ENCODE measurements at places on chromosomes 3 and 15.

DNA sequence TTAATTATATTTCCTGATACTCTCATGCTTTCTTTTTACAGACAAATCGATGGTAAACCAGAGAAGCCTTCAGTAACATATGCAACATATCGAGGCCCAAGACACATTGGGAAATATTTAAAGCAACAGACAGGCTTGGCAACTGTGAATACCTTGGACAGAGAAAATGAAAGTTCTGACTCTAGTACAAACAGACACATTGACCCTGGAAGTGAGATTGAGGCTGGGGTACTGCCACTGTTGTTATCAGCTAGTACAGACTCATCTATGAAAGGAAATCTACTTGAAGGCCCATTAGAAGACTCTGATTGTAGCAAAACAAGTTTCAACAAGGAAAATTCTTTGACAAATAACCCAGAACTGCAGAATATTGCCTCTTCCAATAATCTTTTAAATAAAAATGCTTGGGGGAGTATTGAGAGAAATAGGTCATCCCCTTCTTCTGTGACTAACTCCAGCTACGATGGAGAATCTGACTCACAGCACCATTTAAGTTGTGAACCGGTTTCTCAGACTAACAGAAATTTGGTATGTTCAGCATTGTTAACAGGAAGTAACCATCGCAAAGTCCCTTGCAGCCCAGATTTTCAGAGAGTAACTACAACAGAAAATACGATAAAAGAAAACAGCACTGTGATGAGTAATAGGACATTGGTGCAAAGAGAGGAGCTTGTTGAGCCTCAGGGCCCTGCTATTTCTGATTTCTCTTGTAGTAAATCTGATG, 50.2 kb downstream of the CRYBG3 start:
- no peak for DNase-seq

GRCh38 chr3:24088782-24089181, 143.7 kb downstream of the NR1D2 start:
- DNase-seq: no peak

GRCh38 chr3:145943952-145944351, 217.0 kb downstream of the PLOD2 start:
- no peak for DNase-seq

DNA sequence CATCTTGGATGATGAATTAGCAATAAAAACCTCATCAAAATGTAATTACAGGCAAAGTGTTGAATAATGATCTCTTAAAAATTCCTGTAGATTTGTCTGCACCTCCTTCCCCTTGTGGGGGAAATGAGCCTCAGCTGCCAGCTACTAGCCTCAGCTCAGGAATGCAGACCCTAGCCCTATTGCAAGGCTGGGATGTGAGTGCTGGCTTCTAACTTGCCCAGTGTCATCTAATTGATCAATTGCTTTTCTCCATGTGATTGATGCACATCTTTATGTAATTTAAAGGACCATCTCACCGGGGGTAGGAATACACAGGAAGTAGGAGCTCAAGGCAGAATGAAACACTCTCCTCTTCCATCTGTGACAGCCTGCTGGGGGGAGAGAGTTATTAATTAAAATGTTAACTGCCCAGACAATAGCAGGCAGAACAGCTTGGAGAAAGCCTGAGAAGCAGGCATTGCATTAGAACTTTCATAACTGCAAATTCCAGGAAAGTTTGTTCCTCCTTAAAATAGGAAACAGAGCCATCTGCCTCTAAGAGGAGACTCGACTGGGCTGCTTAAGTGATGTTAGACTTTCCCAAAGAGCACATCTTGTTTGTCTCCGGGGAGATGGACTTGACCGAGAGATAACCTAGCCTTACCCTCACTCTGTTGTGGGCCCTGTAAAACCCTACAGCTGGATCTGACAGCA, 69.6 kb downstream of the LRTM1 start:
- no peak for DNase-seq

- no peak for DNase-seq
Observed at GRCh38 chr3:150303768-150304167, 104.3 kb upstream of the TSC22D2 start.

- DNase-seq: no peak
Observed at GRCh38 chr3:65905771-65906170, 132.9 kb downstream of the MAGI1 start.

DNA sequence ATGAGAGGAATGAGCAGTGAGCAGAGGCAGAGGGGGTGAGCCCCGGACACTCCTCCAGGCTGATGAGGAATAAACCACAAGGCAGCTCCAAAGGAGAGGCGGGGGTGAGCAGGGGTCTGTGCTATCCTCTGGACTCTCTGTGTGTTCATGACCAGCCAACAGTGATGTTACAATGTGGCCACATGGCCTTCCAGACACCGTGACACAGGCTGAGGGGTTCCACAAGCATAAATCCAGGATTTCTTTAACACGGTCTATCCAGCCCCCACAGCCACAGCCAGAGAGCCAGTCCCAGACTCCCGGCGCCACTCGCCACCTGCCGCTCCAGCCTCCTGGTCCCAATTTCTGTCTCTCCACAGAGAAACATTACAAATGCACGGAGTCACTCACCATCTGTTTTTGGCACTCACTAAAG, 24.4 kb downstream of the XXYLT1 start:
- DNase-seq: no peak

DNA sequence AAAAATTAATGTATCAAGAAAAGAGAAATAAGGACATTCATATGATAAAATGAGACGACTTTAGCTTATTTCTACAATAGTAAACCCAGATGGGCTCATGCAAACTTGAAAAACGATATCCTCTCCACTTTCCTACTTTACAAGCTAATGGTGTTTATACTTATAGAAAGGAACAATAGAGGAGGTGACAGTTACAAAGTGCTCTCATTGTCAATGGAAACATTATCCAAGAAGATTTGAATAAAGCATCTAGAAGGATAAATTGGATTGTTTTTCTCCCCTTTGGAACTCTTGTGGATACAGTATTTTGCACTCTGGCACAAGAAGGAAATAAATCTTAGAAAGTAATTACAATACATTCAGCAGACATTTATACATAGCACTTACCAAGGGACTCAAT, 20.2 kb upstream of the CCDC66 start:
- no peak for DNase-seq

GRCh38 chr3:124586126-124587052, 143.9 kb upstream of the UMPS start:
- DNase-seq: peak; percentile 36

DNA sequence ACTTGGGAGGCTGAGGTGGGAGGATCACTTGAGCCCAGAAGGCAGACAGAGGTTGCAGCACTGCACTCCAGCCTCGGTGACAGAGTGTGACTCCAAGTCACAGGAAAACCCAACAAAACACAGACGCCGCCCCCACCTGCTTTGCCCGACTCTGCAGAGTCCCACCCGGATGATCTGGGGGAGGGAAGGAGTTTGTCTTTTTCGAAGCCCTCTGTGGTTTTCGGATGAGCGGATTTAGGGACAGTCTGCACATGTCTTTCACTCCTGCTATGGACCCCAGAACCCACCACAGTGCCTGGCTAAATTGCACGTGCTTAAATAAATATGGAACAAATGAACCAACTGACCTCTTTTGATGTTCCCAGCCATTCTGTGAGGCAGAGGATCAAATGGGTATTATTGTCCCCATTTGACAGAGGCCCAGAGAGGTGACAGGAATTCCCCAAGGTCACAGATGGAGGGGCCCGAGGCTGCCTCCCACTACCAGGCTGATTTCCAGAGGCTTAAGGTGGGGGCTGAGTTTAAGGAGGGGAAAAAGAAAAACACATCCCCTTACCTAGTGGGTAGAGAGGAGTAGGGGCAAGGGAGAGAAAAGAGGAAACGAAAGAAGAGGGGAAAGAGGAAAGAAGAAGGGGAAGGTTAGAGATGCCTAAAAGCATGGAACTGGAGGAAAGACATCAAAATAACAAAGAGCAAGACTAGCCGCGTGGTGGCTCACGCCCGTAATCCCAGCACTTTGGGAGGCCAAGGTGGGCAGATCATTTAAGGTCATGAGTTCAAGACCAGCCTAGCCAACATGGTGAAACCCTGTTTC, 59.4 kb upstream of the TFRC start:
- no peak for DNase-seq

DNA sequence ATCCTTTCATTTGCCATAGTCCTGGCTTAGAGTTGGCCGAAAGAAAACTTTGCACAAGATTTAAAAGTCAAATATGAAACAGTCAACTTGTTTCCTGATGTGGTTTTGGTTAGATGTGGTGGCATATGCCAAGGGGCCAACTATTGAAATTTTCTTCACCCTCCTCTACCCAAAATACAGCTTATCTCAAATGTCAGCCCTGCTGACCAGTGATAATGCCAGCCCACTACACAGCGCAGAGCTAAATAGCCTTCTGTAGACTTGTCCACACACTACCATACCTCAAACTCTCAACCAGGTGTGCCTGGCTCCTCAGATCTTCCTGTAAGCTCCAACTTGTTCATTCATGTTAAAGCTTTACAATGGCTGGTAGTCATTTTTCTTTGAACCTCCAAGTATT, 368.5 kb upstream of the STAC start:
- DNase-seq: no peak

DNA sequence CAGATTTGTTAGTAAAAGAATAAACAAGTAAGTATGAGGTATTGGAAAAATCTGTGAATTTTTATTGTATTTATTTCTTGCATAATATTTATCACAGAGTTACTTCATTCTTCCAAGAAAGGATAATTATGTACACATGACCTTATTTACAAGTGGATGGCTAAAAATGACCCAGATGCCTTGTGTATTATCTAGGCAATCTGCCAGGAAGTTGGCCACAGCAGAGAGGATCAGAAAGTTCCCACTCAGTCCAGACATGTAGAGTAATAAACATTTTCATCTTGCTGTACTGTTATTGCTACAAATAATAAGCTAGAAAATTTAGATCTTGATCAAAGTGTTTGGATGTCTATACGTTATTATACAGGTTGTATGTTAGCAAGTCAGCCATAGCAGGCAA, 317.1 kb downstream of the EPHA6 start:
- DNase-seq: no peak

GRCh38 chr3:31106204-31106603, 211.7 kb upstream of the GADL1 start:
- no peak for DNase-seq

- DNase-seq: no peak
Observed at GRCh38 chr3:194381460-194381875, 11.9 kb upstream of the LRRC15 start.

DNA sequence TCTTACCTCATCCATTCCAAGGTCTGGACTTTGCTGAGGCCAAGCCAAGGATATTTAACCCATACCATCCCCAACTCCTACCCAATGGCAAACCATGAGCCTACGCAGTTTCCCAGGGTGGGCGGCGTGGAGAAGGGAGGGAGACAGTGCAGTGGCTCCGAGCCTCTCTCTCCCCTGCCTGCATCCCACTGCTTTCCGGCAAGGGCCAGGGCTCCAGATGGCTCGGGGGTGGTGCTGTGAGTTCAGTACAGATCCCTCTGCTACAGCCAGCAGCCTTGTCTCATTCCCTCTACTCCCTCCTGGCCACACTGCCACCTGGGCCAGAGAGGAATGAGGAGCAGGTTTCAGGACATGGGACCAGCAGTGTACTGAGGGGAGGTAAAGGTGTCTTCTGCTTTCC, 44.3 kb upstream of the APEH start:
- no peak for DNase-seq

DNA sequence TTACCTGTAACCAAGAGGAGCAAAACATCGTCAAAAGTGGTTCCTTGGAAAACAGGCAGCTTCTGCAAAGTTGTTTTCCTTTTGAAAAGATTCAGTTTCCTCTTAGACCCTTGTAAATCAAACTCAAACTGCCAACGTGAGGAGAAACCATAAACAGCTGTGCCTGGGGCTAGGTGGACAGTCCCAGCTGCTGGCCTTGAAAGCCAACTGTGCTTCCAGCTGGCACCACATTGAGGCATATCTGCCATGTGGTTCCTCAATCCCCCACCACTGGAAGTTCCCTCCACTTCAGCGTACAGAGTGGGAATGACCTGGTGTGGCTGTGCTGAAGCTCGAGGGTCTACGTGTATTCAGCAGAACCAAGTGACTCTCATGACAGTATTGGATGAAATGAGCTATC, 40.9 kb downstream of the HRH1 start:
- no peak for DNase-seq

- DNase-seq: no peak
Observed at GRCh38 chr15:68313501-68314410, 36.2 kb downstream of the FEM1B start.

- DNase-seq: no peak
Observed at GRCh38 chr15:40095371-40096093, 13.1 kb downstream of the BMF start.

- no peak for DNase-seq
Observed at GRCh38 chr15:40486066-40486770, 15.4 kb downstream of the CHST14 start.

- no peak for DNase-seq
Observed at GRCh38 chr3:71425491-71426071, 157.9 kb downstream of the FOXP1 start.

- no peak for DNase-seq
Observed at GRCh38 chr3:42347928-42348327, 62.5 kb downstream of the LYZL4 start.

DNA sequence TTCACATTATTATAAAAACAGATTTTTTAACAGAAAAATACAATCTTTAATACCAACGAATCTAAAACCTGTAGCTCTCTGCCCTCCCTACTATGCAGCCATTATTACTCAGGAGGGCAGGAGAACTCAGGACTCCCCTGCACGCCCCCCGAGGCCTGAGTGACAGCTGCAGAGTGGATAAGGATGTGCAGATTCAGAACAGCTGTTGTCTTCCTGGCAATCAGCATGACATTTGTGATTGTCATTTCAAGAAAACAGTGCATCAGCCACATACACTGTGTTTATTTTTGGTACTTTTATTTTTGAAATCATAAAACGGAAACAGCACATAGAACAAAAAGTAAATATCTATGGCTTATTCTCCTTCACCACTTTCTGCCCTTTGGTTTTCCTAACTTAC, 450.8 kb downstream of the OCA2 start:
- DNase-seq: no peak

GRCh38 chr15:99386391-99386790, 135.1 kb downstream of the LRRC28 start:
- no peak for DNase-seq

All from right kidney (tissue), 9 donors.